ENCODE measurements at places on chromosomes 12 and 14. TPM values are rescaled to one million over a fixed set of nuclear protein-coding genes. Genes with fewer than 3 reads are reported as not detected.

DNA sequence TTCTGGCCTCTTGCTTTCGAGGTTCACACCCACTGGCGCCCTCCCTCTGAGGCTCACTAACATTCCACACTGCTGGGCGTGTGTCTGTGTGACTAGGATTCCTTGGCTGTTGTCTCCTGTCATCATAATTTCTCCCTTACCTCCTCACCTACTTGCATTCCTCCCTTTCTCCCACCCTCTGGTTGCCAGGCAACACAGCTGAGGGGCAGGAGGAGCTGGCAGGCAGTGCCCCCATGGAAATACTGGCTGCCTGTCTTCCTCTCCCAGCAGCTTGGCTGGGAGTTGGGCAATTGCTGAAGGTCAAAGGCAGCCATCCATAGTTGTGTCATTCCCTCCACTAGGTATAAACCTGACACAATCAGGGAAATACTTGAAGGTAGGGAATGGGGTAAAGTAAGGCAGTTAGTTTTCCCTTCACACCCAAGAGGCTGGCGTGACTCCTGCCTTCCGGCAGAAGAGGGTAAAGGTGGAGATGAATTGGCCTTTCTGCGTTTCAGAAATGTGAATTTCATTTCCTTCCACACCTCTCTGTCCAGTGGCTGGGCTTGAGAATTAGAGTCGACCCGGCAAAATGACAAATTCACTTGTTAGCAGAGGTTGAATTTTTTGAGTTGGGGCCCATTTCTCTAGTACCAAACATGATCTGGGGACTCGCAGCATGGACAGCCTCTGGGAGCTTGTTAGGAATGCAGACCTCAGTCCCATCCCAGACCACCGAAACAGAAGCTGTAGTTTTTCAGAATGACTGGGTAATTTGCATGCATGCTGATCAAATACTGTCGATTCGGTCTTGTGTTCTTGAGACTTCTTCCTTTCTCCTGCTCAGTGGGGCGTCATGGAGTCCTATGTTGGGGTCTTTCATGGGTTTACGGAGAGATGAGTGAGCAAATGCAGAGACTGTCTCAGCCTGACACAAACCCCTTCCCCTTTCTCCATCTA lies 24.3 kb upstream of the EMP1 start:
- H3K27ac ChIP-seq, result peak overlapping the region; percentile 20
- no peaks in the 10 kb centered on the region for H3K36me3 ChIP-seq
- no peak overlapping the region for H3K4me3 ChIP-seq

- peak overlapping the region; percentile 22 for H3K27ac ChIP-seq
- peaks cover 39% of the 10 kb centered on the region for H3K4me1 ChIP-seq
- no peak for DNase-seq
- no peaks in the 10 kb centered on the region for H3K27me3 ChIP-seq
- no peak overlapping the region for H3K4me3 ChIP-seq
Measured at GRCh38 chr12:47188576-47189441, 109.0 kb upstream of the AMIGO2 start.

- H3K27ac ChIP-seq, result no peak overlapping the region
- no peaks in the 10 kb centered on the region for H3K4me1 ChIP-seq
- H3K36me3 ChIP-seq, result peaks cover 39% of the 10 kb centered on the region
Measured at GRCh38 chr12:123678981-123679380, 8.1 kb downstream of the TCTN2 start.

DNA sequence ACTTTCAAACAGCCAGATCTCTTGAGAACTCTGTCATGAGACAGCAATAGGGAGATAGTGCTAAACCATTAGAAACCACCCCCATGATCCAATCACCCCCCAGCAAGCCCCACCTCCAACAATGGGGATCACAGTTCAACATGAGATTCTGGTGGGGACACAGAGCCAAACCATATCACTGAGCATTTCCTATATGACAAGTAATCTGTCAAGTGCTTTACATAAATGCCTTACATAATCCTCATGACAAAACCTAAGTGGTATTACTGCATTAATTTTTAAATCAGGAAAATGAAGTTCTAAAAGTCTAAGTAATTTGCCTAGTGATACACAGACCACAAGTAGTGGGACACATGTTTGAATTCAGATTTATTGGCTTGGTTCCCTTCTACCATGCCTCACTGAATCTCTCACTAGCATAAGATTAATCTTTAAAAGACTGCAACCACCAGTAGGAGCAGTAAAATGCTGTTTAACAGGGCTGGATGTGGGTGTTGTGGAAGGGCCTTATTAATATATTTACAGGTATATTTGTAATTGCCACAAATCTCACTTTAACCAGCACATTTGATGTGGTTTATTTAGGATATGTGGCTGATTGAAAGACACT lies 323.1 kb upstream of the FBXO33 start:
- no peak for DNase-seq
- H3K36me3 ChIP-seq, result no peaks in the 10 kb centered on the region
- no peak overlapping the region for H3K4me3 ChIP-seq
- H3K4me1 ChIP-seq, result no peaks in the 10 kb centered on the region
- H3K27ac ChIP-seq, result no peak overlapping the region

DNA sequence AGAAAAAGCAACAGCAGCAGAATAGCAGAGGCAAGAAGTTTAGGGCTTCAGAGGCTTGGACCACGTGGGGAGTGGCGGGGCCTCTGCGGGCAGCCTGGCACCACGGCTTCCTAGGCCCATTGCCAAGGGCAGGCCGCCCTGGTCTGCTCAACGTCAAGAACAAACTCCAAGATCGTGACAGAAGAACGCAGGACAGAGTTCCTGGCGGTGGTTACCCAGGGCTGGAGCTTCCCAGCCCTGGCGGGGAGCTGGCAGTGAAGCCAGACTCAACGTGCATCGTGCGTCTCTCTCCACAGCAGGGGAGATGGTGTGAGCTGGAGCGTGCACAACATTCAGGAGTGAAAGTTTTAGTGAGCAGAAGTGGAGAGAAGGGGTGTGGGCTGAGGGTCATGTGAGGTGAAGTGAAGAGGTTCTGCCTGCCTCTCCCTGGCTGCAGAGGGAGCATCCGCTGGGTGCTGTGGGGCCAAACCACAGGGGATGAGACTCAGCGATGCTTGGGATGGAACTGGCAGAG lies 13.9 kb upstream of the CACNA2D4 start:
- peaks cover 10% of the 10 kb centered on the region for H3K4me1 ChIP-seq
- no peak overlapping the region for H3K4me3 ChIP-seq
- peaks cover 3% of the 10 kb centered on the region for H3K36me3 ChIP-seq
- no peaks in the 10 kb centered on the region for H3K27me3 ChIP-seq
- no peak overlapping the region for H3K27ac ChIP-seq

DNA sequence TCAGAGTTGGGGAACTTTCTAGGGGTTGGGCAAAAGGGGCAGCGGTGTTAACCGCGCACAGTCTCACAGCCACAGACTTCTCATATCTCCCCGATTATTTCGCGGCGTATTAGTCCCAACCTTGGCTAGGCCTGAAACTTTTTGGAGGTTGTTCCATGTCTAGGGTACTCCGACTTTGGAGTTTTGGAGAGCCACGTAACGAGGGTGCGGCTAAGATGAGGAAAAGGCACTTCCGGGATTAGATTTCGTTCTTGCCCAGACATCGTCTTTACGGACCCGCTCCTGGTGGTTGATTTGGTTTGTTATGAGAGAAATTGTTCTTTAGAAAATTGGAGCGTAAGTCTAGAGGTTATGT lies 513 bp downstream of the CCNK start:
- H3K4me3 ChIP-seq, result peak overlapping the region; percentile 95
- H3K27me3 ChIP-seq, result no peaks in the 10 kb centered on the region
- DNase-seq, result no peak
- no peaks in the 10 kb centered on the region for H3K36me3 ChIP-seq
- H3K27ac ChIP-seq, result peak overlapping the region; percentile 96
- H3K4me1 ChIP-seq, result peaks cover 40% of the 10 kb centered on the region

DNA sequence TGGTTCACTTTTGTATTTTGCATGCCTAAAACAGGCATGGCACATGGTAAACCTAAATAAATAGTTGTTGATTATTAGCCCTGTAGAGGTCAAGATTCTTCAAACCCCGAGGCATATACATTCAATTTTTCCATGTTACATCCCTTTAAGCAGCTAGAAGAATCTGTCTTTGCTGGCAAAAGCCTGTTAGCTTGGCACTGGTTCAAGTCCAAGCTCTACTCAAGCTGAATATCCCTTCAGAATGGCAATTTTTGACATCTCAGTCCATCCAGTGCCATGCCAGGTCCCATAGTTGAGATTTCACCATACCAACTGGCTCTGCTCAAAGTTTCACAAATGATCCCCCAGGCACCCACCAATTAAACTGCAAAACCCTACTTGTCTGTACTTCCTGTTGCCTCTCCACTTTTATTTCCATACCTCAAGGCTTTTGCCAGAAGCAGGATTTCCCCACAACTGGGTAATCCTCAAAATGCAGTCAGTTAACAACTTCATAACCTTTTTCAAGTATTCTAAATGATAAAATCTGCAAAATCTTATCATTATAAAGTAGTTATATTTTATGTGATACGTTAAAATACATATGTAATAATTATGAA lies 9.0 kb upstream of the DCN start:
- H3K4me1 ChIP-seq, result no peaks in the 10 kb centered on the region
- H3K4me3 ChIP-seq, result no peak overlapping the region
- no peaks in the 10 kb centered on the region for H3K27me3 ChIP-seq
- H3K36me3 ChIP-seq, result no peaks in the 10 kb centered on the region
- no peak overlapping the region for H3K27ac ChIP-seq

DNA sequence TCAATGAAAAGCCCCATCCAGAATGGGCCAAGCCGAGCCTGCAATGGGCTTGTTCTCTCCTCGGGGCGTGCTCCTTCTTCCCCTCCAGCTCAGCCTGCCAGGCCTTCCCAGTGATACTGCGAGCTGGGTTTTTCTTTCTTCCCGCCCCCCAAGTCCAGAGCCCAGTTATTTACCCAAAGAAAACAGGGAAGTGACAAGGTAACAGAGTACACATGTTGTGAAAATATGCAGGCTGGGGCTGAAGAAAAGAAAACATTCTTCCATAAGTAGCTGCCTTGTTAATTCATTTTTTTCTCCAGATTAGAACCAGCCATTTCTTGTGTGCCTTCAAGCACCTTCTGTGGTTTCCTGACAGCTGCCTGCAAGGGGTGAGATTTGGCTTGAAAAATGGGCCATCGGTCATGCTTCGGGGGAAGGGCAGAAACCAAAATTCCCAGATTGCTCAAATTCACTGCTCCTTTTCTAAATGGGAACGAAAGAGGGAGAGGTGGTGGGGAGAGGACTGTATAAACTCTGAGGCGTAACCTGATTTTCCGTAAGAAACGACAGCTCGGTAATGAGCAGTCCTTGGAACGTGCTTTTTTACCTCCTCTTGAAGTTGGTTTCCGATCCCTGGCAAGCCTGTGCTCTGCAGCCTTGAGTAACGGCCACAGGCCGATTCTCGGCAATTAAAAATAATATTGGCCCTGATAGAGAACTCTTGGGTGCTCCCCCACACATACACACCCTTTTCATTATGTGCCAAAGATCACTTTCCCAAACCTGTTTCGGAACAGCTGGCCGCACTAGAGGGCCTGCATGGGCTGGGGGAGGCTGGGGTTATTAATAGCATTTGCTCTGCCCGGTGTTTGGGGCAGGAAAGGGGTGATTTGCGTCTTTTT lies 229.4 kb downstream of the ZFP36L1 start:
- peaks cover 54% of the 10 kb centered on the region for H3K4me1 ChIP-seq
- H3K36me3 ChIP-seq, result no peaks in the 10 kb centered on the region
- no peaks in the 10 kb centered on the region for H3K27me3 ChIP-seq
- peak overlapping the region; percentile 86 for H3K27ac ChIP-seq
- H3K4me3 ChIP-seq, result no peak overlapping the region

- DNase-seq, result no peak
- no peak overlapping the region for H3K27ac ChIP-seq
- no peaks in the 10 kb centered on the region for H3K27me3 ChIP-seq
- H3K4me3 ChIP-seq, result no peak overlapping the region
Measured at GRCh38 chr14:65850429-65851135, 438.1 kb downstream of the FUT8 start.

DNA sequence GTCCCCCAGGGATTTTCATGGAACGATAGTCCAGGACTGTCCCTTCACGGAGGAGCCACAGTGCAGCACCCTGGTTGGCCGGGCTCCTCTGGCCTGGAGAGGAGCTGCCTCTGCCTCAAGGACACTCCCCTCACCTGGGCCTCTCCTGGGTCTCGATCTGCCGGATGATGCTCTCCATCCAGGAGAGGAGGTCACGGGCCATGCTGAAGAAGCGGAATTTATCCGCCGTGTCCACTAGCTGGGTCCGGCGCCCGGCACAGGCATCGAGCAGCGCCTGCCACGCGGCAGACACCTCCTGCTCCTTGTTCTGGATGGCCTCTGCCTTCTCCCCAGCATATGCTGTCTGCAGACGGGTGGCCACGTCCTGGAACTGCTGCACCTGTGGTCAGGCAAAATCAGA lies 66.5 kb downstream of the PLEKHG3 start:
- no peaks in the 10 kb centered on the region for H3K4me1 ChIP-seq
- H3K36me3 ChIP-seq, result no peaks in the 10 kb centered on the region
- DNase-seq, result no peak
- no peak overlapping the region for H3K4me3 ChIP-seq
- no peak overlapping the region for H3K27ac ChIP-seq

GRCh38 chr12:4267704-4268328 lies 5.7 kb upstream of the CCND2 start:
- peaks cover 36% of the 10 kb centered on the region for H3K4me1 ChIP-seq
- no peaks in the 10 kb centered on the region for H3K36me3 ChIP-seq
- no peak for DNase-seq
- no peak overlapping the region for H3K27ac ChIP-seq
- peaks cover 3% of the 10 kb centered on the region for H3K27me3 ChIP-seq

GRCh38 chr12:27840229-27840999 lies 60.4 kb upstream of the MANSC4 start:
- no peak for DNase-seq
- no peaks in the 10 kb centered on the region for H3K27me3 ChIP-seq
- no peaks in the 10 kb centered on the region for H3K36me3 ChIP-seq
- no peak overlapping the region for H3K27ac ChIP-seq

- no peak overlapping the region for H3K4me3 ChIP-seq
- no peak for DNase-seq
- no peak overlapping the region for H3K27ac ChIP-seq
- H3K36me3 ChIP-seq, result no peaks in the 10 kb centered on the region
- peaks cover 29% of the 10 kb centered on the region for H3K4me1 ChIP-seq
- H3K27me3 ChIP-seq, result no peaks in the 10 kb centered on the region
Measured at GRCh38 chr12:76555797-76556196, 3.8 kb downstream of the OSBPL8 start.

DNA sequence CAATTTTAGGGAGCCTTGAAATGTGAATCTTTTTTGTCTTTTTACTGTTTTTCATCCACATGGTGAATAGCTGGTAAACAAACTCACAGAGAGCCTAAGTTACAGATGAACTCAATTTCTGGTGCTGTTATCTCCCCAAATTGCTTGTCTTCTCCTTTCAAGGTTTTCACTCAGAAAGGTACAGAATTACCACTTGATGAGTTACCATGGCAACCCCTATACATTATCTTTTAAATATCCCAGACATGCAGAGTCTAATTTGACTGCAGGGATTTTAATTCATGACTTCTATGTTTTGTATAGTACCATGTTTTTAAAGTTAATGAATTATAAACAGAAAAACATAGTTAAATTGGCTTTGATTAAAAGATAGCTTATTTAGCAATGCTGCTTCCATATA lies 203.7 kb downstream of the PELI2 start:
- DNase-seq, result no peak
- H3K27me3 ChIP-seq, result no peaks in the 10 kb centered on the region
- H3K36me3 ChIP-seq, result no peaks in the 10 kb centered on the region
- no peak overlapping the region for H3K4me3 ChIP-seq

GRCh38 chr14:30638926-30639325 lies 16.8 kb downstream of the SCFD1 start:
- no peak overlapping the region for H3K27ac ChIP-seq
- no peaks in the 10 kb centered on the region for H3K27me3 ChIP-seq
- H3K4me1 ChIP-seq, result no peaks in the 10 kb centered on the region

The GLT8D2 gene
- 5.8 TPM for total RNA-seq

The SERPINA12 gene
- not detected for total RNA-seq

The CD163L1 gene
- 4.0 TPM for total RNA-seq

The KRT82 gene
- not detected for total RNA-seq

The NUAK1 gene
- total RNA-seq, result 11.6 TPM

The AHNAK2 gene
- total RNA-seq, result 48.0 TPM

The BHLHE41 gene
- 9.3 TPM for total RNA-seq

Measured in upper lobe of left lung (tissue), 6 donors.